ENCODE measurements at places on chromosomes 2 and 18.
A peak's percentile ranks its signal among the peaks of the same experiment; 100 is the strongest.

GRCh38 chr2:22673529-22673928 is 711.5 kb upstream of the KLHL29 start:
- no peak for DNase-seq

GRCh38 chr2:1032030-1032429 is 81.4 kb downstream of the SNTG2 start:
- DNase-seq = no peak

GRCh38 chr18:58953627-58954026 is 89.0 kb downstream of the ZNF532 start:
- DNase-seq = peak; percentile 15

DNA sequence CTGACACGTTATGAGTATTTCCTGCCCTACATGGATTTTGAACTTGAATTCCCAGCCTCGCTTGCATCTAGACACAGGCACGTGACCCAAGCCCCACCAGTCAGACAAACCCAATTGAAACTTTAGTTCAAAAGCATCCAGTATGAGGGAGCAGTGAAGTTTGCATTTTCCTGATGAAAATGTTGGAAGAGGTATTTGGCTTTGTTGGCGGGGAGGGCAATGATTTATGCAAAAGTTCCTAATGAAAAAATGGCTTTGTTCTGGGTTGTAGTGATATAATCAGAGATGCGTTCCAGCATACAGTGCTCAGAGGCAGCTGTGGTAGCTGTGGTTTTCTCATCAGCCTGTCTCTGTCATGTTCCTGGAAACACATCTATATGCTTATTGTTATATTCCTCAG is 36.8 kb upstream of the CPS1 start:
- DNase-seq = no peak

- no peak for DNase-seq
Observed at GRCh38 chr18:63150942-63151421, 168.6 kb downstream of the BCL2 start.

DNA sequence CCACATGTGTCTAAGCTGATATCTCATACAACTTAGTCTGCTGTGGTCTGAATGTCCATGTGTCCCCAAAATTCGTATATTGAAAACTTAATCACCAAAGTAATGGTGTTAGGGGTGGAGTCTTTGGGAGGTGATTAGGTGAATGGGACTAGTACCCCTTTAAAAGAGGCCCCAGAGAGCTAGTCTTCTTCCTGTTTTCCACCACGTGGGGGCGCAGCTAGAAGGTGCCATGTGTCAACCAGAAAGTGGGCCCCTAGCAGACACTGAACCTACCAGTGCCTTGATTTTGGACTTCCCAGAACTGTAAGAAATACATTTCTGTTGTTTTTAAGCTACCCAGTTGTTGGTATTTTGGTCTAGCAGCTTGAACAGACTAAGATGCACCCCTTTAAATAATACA is 86.6 kb downstream of the ASB1 start:
- DNase-seq = no peak

GRCh38 chr18:52610451-52611115 is 270.6 kb downstream of the DCC start:
- DNase-seq = no peak

DNA sequence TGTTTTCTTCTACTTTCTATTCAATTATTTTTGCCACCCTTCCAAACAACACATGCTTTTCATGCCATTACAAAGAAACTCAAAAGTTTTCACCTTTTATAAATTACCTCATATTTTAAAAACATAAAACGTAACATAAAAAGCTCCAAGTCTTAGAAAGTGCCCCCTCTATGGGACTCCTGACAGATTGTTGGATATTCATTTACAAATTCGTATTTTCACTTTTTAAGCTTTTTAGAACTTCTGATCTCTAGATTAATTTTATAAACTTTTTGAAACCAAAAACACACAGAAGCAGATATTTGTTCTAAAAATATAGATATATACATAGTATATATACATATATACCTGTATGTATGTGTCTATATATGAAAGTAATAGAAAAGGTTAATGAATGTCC is 1.5 kb downstream of the COL5A2 start:
- no peak for DNase-seq

DNA sequence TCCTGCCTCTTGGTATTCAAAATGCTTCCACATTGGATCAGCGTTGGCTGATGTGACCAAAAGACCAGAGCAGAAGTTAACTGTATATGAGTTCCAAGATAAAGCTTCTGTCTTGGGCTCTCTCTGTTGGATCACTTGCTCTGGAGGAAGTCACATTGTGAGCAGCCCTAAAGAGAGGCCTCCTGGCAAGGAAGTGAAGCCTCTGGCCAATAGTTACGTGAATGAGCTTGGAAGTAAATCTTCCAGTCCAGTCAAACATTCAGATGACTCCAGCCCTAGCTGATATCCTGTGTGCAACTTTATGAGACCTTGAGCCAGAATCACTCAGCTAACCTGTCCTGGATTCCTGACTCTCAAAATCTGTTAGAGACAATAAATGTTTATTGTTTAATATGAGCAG is 67.7 kb upstream of the CDKL4 start:
- DNase-seq = no peak

- no peak for DNase-seq
Observed at GRCh38 chr18:78352910-78353309, 626.7 kb upstream of the SALL3 start.

DNA sequence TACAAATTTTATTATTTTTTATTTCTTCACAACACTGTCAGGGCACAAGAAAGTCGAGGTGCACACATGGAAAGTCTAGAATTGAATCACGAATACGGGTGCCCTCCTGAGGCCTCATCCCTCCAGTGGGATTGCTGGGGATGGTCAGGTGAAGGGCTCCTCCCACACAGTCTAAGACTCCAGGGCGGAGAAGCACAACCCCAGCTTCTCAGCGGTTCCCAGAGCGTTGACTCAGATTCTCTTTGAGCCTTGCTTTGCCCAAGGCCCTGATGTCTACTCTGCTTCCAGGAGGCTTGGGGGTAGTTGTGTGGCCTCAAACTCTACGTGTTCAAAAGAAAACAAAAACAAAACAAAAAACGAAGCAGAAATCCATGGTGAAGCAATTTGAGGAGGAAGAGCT is 108.4 kb downstream of the LYPD6B start:
- DNase-seq = no peak

DNA sequence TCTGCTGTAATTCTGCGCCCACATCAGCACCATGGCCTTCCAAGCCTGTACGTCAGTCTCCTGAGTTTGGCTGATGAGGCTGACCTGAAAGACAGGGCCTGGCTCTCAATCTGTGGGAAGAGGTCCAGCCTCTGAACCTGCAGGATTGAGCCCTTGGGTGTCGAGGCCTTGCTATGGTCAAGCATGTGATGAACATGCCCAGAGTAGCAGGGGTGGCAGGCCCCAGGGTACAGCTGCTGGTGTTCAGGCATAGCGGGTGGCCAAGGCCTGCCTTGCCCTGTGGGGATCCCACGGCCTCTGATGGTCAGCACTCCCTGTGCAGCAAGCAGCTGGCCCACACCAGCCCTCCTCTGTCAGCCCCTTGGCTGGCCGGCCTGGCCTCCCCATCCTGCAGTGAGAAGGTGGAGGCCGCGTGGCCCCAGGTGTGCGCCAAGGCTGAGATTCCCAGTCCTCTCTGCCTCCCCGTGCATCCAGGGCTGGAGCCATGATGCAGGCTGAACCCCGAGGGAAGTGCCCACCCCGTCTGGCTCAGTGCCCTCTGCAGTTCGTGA is 298.4 kb downstream of the NDUFA10 start:
- DNase-seq = no peak

- DNase-seq = no peak
Observed at GRCh38 chr18:76209597-76209996, 285.4 kb downstream of the ZNF516 start.

- DNase-seq = no peak
Observed at GRCh38 chr2:88853403-88853790, 161.9 kb downstream of the RPIA start.

GRCh38 chr18:32093102-32093511 is 1.4 kb downstream of the RNF138 start:
- peak; percentile 35 for DNase-seq

DNA sequence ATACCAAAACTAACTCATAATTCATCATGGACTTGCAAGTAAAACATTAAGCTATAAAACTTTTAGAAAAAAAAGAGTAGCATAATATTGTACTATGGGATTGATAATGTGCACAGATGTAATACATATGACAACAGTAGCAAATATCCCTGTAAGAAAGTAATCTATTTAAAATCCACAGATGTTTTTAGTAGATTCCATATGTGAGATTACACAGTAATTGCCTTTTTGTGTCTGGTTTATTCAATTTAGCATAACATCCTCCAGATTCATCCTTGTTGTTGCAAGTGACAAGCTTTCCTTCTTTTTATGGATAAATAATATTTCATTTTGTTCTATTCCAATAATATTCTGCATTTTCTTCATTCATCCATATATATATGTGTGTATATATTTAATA is 278.2 kb upstream of the LRRTM4 start:
- no peak for DNase-seq

GRCh38 chr2:215269397-215270117 is 42.3 kb upstream of the ATIC start:
- peak; percentile 60 for DNase-seq

DNA sequence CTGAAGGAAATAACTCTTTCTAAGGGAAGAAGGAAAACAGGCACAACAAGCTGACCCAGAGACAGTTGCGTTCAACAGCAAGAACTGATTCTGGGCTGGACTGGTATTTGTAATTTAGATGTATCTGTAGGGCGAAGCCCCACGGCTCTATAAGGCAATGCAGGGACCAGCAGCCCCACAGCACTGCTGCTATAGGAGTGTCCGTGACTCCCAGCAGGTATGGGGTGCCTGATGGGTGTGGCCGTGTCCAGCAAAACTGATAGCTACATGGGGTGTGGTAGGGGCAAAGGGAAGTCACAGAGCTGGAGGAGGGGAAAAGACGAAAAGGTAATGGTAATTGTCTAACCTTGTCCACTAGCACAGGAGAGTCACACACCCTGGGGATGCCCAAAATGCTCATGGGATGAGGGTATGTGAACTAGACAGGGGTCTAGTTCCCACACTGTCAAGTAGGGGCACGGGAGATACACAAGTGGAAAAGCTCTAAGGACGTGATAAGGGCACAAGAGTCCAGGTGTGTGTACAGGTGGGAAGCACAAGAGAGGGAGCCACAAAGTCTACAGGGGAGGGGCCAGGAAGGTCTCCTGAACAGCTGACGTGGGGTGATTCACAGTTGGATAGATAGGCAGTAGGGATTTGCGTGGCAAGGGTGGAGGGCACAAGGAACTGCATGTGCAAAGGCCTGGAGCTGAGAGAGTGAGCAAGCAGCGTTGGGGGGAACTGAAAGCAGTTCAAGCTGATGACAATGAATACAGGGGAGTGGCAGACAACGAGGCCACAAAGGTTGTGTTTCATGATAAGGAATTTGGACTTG is 48.5 kb upstream of the ASPRV1 start:
- DNase-seq = peak; percentile 98

GRCh38 chr18:59054496-59055287 is 85.0 kb upstream of the SEC11C start:
- no peak for DNase-seq

GRCh38 chr2:60998628-60999545 is 18.6 kb upstream of the PEX13 start:
- no peak for DNase-seq

GRCh38 chr2:166032361-166032760 is 78.8 kb upstream of the TTC21B start:
- DNase-seq = no peak

DNA sequence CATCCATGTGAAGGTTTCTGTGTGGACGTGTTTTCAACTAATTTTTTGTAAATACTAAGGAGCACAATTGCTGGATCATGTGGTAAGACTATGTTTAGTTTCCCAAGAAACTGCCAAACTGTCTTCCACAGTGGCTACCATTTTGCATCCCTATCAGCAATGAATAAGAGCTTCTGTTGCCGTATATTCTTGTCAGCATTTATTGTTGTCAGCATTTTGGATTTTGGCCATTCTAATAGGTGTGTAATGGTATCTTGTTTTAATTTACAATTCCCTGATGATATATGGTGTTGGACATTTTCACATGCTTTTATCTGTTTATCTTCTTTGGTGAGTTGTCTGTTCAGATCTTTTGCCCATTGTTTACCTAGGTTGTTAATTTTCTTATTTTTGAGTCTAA is 34.5 kb downstream of the SCRN3 start:
- DNase-seq = no peak

DNA sequence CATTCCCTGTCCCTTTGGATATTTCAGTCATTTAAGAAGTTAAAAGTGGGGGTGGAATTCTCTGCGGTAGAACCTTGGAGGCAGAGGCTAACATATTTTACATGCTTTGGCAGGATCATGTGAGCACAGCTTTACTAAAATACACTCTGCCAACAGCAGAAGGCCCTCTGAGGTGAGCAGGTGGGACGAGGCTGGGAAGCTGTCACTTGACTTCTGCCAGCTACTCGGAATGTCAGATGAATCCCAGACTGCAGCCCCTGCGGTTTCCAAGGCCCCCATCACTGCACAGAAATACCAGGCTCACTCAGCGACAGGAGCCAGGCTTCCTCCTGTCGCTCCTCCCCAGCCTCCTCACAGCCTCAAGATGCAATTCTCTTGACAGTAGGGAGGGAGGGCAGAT is 220.9 kb upstream of the REV1 start:
- no peak for DNase-seq

GRCh38 chr2:144595279-144595678 is 75.4 kb upstream of the ZEB2 start:
- no peak for DNase-seq

GRCh38 chr2:16302431-16303272 is 362.3 kb downstream of the MYCN start:
- no peak for DNase-seq

- peak; percentile 62 for DNase-seq
Observed at GRCh38 chr2:42859006-42859552, 66.7 kb upstream of the HAAO start.

DNA sequence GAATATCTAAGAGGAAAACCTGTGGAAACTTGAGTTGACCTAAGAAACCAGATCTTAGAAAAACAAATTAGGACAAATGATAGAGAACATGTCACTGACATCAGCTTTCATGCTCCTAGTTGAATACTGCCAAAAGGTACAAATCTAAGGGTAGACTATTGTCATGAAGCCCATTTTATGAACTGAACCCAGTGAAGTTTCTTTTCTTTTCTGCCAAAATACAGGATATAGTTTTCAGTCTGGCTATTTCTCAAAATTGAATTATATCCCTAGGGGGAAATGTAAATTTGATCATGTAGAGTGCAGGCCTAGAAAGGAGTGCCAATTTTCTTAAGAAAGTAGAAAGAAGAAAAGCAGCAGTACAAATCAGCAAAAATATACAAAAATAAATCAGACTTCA is 46.6 kb downstream of the FSIP2 start:
- DNase-seq = no peak

DNA sequence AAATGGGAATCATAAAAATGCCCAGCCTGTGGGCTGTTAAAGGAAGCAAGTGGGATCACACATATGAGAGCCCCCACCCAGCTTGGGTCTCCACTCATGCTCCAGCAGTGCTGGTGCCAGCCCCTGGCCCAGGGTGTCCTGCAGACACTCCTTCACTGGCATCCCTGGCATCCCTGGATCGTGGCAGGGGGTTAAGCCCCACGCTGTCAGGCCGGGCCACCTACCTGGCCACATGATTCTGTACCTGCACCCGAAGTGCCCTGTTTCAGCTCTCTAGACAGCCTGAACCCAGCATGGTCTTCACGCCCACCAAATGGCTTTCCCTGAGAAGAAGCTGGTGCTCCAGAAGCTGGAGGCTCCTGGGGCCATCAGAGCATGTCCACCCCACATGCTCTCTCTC is 137.4 kb downstream of the INHBB start:
- DNase-seq = no peak

- DNase-seq = no peak
Observed at GRCh38 chr18:9455718-9456511, 19.4 kb upstream of the RALBP1 start.
